Stimulated activated CD8-positive, alpha-beta memory T cell treated with anti-CD3 and anti-CD28 coated beads, Interleukin-12 subunit alpha, Interleukin-12 subunit beta, amount 100 ng/mL, for 1 hour (primary cell): ENCODE measurements at places on chromosomes 3 and 15.
A peak's percentile ranks its signal among the peaks of the same experiment; 100 is the strongest.

- DNase-seq: no peak
Observed at GRCh38 chr15:59817053-59817452, 127.9 kb upstream of the BNIP2 start.

- DNase-seq: no peak
Observed at GRCh38 chr3:146498002-146498736, 28.8 kb upstream of the PLSCR2 start.

GRCh38 chr3:29627136-29628117 is 346.6 kb downstream of the RBMS3 start:
- no peak for DNase-seq

GRCh38 chr15:64891561-64891960 is 20.1 kb upstream of the ANKDD1A start:
- no peak for DNase-seq

DNA sequence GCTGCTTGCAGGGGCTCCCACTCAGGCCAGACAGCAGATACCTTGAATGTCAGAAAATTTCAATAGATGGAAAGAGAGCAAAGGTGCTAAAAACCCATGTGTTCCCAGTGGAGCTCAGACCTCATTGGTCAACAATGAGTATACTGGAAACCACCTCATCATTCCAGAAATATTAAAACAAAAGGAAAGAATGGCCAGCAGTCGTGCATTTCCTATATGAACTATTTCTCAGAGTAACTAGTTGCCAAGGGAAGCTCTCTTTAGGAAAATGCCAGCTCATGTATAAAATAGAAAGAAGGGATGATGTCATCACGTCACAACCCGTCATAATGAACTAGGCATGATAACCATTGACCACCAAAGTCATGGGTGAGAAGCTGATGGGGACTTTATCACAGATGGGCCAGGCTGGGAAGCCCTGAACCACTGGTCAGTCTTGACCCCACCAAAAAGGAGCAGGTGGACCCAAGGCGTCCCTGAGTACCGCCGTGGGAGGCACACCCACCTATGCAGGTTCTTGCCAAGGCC is 17.5 kb downstream of the DNAJB8 start:
- no peak for DNase-seq

- no peak for DNase-seq
Observed at GRCh38 chr15:101489599-101490407, at the start of gene PCSK6. TSS of gene PCSK6 (minus strand) at chr15:101489707. CDS start at chr15:101489670, 37 bp downstream.

DNA sequence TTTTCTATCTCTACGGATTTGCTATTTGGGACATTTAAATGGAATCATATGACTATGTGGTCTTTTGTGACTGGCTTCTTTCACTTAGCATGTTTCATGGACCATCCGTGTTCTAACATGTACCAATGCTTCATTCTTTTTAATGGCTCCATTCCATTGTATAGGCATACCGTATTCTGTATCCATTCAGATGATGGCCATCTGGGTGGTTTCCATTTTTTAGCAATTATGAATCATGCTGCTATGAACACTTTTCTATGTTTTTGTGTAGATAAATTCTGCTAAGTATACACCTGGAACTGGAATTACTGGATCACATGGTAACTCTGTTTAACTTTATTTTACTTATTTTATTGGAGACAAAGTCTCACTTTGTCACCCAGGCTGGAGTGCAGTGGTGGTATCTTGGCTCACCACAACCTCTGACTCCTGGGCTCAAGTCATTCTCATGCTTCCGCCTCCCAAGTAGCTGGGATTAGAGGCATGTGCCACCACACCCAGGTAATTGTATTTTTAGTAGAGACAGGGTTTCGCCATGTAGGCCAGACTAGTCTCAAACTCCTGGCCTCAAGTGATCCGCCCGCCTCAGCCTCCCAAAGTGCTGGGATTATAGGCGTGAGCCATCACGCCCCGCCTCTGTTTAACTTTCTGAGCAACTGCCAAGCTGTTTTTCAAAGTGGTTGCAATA is 13.4 kb downstream of the UBP1 start:
- no peak for DNase-seq

- no peak for DNase-seq
Observed at GRCh38 chr15:67150023-67150860, 84.8 kb downstream of the SMAD3 start.

- DNase-seq: no peak
Observed at GRCh38 chr3:169513672-169514071, 149.8 kb downstream of the MECOM start.

GRCh38 chr3:175941352-175941751 is 1082.2 kb downstream of the NAALADL2 start:
- no peak for DNase-seq

DNA sequence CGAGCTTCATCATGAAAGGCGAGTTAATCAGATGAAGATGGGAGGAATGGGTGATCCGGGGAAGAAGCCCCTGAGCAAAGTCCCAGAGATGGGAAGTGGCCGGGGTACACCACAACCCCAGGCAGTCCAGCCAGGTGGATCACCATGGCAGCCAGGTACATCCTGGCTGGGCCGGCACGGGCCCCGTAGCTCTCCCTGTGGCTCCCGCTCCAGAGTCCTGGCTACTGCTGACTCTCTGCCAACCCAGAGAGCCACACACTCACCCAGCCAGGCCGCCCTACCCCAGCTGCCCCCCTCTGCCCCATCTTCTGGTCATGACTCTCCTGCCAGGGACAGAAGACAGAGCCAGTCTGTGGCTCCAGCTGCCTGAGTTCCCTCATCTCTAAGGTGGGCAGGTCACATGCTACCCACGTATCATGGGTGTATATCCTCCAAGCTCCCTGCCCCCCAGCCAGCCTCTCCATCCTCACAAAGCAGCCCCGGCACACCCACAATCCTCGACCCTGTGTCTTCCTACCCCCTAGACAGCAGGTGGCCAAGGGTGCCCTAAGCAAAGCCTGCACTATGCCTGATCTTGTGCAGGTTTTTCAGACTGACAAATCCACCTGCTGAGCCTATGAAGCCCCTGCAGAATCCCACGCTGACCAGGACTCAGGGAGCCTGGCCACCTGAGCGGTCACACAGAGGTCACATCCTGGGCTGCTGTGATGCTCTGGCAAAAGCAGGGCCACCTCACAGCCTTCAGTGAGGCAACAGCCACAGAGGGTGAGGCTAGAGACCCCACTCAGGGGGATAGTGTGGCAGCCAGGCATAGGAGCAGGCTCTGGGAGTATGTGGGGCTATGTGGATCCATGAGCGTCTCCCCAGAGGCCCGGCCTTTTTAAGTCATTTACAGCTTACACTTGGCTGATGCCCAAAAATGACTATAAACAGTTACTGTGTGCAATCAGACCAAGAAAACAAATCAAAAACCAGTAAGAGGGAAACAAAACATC is 13.2 kb downstream of the XXYLT1 start:
- DNase-seq: no peak

DNA sequence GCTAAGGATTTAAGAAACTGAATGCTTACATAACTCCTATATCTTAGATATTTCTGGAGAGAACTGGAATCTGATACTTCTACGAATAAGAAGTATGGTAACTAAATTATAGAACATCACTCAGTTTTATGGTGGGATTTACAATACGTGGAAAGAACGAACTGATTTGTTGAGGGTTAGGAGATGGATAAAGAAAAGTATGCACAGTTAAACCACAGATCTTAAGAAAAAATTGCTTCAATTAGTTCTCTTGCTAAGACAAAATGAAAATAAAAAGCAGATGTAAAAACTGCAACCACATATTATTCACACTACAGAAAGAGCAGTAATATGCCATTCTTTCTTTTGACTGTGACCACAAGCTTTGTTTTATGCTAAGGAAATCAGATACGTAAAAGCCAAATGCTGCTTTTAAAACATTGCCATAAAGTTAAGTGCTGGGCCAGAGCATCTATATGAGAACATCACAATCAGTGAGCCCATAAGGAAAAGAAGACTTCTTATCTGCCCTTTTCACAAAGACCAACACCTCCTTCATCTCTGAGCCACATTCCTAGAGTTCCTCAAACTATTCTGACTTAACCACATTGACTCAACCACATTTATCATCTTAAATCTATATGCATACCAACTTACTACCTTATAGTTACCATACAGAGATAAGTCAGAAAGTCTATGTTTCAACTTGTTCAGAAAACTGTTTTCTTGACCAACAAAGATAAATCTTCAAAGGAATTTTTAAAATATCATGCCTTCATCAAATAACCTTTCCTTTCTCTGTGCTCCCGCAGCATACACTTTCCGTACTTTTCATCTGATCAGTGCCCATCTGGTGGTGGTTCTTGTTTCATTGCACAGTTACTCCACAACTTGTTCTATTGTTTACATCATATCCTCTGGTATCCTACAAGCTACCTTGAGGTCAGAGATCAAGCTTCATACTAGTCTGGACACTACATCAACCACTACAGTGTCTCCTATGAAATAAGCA is 61.7 kb downstream of the FSIP1 start:
- no peak for DNase-seq

- no peak for DNase-seq
Observed at GRCh38 chr3:72440491-72440890, 407.8 kb downstream of the SHQ1 start.

GRCh38 chr3:15066467-15066866 is 1.4 kb upstream of the MRPS25 start:
- DNase-seq: no peak

DNA sequence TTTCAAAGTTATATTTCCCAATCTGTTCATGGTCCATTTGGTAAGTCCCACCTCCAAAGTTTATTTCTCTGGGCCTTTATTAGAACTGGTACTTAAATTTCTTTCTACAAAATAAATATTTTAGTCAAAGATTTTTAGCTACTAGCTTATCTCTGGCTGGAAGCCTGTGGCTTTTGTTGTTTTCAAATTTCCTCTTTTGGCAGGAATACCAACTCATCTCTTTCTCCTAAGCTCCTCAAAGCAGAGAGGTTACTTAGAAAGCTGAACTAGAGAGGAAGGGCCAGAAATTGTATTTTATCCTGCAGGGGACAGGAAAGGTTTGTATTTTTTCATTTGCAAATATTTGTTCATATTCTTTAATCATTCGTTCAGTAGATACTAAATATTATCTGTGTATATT is 227.8 kb downstream of the TBL1XR1 start:
- DNase-seq: no peak

GRCh38 chr3:124639406-124640237 is 90.6 kb upstream of the UMPS start:
- no peak for DNase-seq

DNA sequence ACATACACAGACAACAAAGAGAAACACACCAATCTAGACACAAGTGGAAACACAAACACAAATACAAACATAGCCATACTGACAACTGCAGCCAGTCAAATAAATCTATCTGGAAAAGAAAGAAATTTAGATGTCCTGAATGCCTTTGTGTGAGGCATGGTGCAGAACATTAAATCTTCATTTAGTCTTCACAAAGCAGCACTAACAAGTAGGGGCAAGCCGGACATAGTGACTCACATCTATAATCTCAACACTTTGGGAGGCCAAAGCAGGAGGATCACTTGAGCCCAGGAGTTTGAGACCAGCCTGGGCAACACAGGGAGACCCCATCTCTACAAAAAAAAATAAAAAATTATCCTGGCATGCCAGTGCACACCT is 11.7 kb downstream of the MEGF11 start:
- no peak for DNase-seq

GRCh38 chr15:39860200-39860599 is 59.9 kb downstream of the GPR176 start:
- DNase-seq: no peak

DNA sequence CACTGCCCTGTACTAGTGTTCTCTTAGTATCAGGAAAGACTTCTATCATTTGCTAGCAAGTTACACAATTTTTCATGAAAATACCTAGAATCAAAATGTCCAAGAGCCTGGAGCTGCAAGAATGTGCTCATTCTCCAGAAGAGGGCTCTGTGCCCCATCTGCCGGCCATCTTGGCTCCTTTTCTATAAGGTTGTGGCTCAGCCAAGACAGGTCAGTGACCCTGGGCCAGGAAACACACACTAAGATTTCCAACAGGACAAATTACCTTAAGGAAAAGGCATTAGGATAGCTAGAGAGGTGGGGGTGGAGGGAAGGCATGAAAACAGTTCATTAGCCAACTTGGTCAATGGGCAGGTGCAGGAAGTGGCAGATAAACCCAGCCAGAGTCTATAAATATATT is 20.7 kb downstream of the TIMP4 start:
- DNase-seq: no peak

DNA sequence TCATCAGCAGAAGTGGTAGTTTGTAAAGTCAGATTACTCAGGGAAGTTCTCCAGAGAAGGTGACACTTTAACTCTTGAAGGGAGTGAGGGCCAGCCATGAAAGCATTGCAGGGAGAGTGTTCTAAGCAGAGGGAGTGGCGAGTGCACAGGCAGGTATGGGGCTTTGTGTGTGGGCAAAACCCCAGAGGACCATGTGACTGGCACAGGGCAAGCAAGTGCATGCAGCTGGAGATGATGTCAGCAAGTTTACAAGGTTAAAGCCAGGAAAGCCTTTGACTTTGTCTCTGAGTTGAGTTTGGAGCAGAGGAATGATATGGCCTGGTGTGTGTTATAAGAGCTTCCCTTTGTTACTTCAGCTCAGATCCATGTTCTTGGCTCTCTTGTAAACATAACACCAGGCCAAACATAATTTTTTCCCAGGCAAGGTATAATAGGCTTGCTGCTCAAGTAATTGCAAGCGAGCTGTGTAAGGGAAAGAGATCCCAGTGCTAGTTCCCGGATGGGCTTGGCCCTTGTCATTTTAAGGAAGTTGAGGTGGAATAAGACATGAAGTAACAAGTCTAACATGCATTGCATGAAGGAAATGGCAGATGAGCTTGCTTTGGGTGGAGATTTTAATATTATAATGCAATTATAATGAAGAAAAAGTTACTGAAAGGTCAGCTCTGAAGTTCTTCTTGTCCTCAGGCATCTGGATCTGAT is 341.1 kb upstream of the LRRC3B start:
- DNase-seq: no peak

- DNase-seq: peak; percentile 40
Observed at GRCh38 chr15:38670128-38671005, 105.8 kb upstream of the RASGRP1 start.

GRCh38 chr3:71002298-71002697 is 581.2 kb downstream of the FOXP1 start:
- no peak for DNase-seq
